Tibial artery (tissue), 4 donors: ENCODE measurements at places on chromosomes 12 and 14.

- no peak overlapping the region for H3K4me3 ChIP-seq
- H3K4me1 ChIP-seq = no peaks in the 10 kb centered on the region
- no peaks in the 10 kb centered on the region for H3K36me3 ChIP-seq
- no peak for DNase-seq
- H3K27me3 ChIP-seq = no peaks in the 10 kb centered on the region
Measured at GRCh38 chr12:91367234-91367849, 184.7 kb upstream of the DCN start.

- peaks cover 11% of the 10 kb centered on the region for H3K4me1 ChIP-seq
- no peaks in the 10 kb centered on the region for H3K36me3 ChIP-seq
- peaks cover 7% of the 10 kb centered on the region for H3K27me3 ChIP-seq
- peak overlapping the region; percentile 91 for H3K27ac ChIP-seq
- DNase-seq = peak; percentile 27
Measured at GRCh38 chr12:63151623-63152320, 771 bp upstream of the AVPR1A start.

- H3K4me1 ChIP-seq = no peaks in the 10 kb centered on the region
- H3K27me3 ChIP-seq = no peaks in the 10 kb centered on the region
- no peak overlapping the region for H3K4me3 ChIP-seq
- no peak for DNase-seq
- peaks cover 6% of the 10 kb centered on the region for H3K36me3 ChIP-seq
- H3K27ac ChIP-seq = no peak overlapping the region
Measured at GRCh38 chr14:99426265-99426664, 54.4 kb downstream of the SETD3 start.

DNA sequence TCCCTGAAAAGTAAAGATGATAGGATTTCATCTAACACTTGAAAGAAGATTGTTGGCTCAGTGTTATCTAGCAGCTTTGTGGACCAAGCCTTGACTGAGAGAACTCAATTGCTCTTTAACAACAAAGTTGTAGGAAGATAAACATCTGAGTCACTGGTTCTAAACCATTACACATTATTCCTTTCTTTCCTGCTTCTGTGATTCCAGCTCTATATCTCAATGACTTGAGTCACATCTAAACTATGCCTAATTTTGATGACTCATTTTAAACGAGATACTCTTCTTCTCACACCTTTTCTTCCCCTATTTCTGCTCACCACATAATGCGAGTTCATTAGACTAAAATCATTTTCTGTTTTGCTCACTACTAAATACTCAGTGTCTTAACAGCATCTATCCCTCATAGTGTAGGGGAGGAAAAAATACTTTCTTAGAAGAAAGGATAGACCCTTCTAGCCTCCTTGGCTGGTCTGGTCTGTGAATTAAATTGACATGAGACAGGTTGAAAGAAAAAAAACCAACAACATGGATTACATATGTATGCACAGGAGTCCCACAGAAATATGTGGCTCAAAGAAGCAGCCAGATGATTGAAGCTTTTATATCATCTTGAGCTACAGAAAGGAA lies 201.4 kb downstream of the C12orf50 start:
- H3K27me3 ChIP-seq = no peaks in the 10 kb centered on the region
- H3K36me3 ChIP-seq = no peaks in the 10 kb centered on the region
- no peak overlapping the region for H3K4me3 ChIP-seq
- no peak for DNase-seq
- H3K4me1 ChIP-seq = no peaks in the 10 kb centered on the region

DNA sequence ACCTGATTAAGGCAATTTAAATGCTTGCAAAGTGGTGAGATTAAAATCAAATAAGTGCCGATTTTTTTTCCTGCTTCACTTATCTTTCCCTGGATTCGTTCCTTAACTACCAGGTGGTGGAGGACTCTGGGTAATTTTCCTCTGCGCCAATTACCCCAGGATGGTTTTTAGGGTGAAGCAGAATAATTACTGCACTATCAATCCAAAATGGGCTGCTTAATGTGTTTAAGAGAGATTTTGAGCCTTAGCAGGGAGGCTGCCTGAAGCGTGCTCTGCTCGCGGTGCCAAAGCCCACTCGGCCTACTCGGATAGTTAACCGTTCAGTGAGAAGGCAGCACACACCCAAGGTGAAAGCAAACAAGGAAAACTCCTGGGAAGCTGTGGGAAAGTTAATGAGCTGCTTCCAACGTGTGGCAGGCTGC lies 274.9 kb upstream of the LMO3 start:
- no peaks in the 10 kb centered on the region for H3K4me1 ChIP-seq
- H3K4me3 ChIP-seq = no peak overlapping the region
- DNase-seq = no peak
- no peaks in the 10 kb centered on the region for H3K36me3 ChIP-seq
- H3K27me3 ChIP-seq = no peaks in the 10 kb centered on the region

- no peak overlapping the region for H3K27ac ChIP-seq
- no peaks in the 10 kb centered on the region for H3K4me1 ChIP-seq
- H3K36me3 ChIP-seq = no peaks in the 10 kb centered on the region
- H3K27me3 ChIP-seq = no peaks in the 10 kb centered on the region
- no peak overlapping the region for H3K4me3 ChIP-seq
Measured at GRCh38 chr12:78115889-78116288, 285.2 kb downstream of the NAV3 start.

- no peaks in the 10 kb centered on the region for H3K36me3 ChIP-seq
- no peak overlapping the region for H3K4me3 ChIP-seq
- no peak for DNase-seq
- H3K27me3 ChIP-seq = no peaks in the 10 kb centered on the region
- no peak overlapping the region for H3K27ac ChIP-seq
Measured at GRCh38 chr14:55005071-55005470, 21.8 kb downstream of the WDHD1 start.

GRCh38 chr14:89293314-89293916 lies 123.6 kb downstream of the FOXN3 start:
- no peak overlapping the region for H3K27ac ChIP-seq
- peaks cover 4% of the 10 kb centered on the region for H3K36me3 ChIP-seq
- DNase-seq = no peak

DNA sequence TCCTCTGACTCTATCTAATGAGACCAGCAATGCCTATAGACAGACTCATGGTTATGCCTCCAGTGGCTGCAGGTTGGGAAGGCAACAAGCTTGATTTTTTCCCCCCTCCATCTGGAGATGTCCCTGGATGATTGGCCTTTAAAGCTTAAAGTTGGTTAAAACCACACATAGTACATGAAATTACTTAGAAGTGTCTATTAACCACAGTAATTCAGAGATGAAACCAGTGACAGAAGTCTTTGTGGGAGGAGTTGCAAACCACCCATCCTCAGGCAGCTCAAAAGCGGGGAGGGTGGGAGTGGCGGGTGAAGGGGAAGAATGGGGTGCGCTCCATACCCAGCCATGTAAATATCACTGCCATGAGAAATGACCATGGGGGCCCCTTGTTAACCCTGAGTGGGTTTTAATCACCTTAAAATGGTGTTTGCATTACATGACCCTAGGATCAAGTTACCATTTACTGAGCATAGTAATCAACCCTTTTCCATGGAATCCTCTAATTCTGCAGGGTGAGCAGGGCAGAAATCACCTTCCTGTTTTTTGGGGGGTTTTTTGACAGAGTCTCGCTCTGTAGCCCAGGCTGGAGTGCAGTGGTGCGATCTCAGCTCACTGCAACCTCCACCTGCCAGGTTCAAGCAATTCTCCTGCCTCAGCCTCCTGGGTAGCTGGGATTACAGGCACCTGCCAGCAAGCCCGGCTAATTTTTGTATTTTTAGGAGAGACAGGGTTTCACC lies 133.5 kb downstream of the FOXN3 start:
- H3K4me1 ChIP-seq = no peaks in the 10 kb centered on the region
- peaks cover 13% of the 10 kb centered on the region for H3K36me3 ChIP-seq
- H3K27ac ChIP-seq = peak overlapping the region; percentile 67
- no peak overlapping the region for H3K4me3 ChIP-seq

- H3K4me3 ChIP-seq = no peak overlapping the region
- no peak overlapping the region for H3K27ac ChIP-seq
- no peak for DNase-seq
- peaks cover 12% of the 10 kb centered on the region for H3K4me1 ChIP-seq
Measured at GRCh38 chr12:1515428-1515827, 79.0 kb downstream of the FBXL14 start.

- no peak overlapping the region for H3K27ac ChIP-seq
- no peak overlapping the region for H3K4me3 ChIP-seq
- no peaks in the 10 kb centered on the region for H3K27me3 ChIP-seq
- no peak for DNase-seq
Measured at GRCh38 chr12:109479761-109480160, 2.3 kb downstream of the UBE3B start.

- no peak overlapping the region for H3K27ac ChIP-seq
- peaks cover 56% of the 10 kb centered on the region for H3K36me3 ChIP-seq
- no peak overlapping the region for H3K4me3 ChIP-seq
- no peaks in the 10 kb centered on the region for H3K4me1 ChIP-seq
- H3K27me3 ChIP-seq = no peaks in the 10 kb centered on the region
Measured at GRCh38 chr12:43740511-43741100, 18.0 kb downstream of the PUS7L start.

- H3K36me3 ChIP-seq = no peaks in the 10 kb centered on the region
- H3K27me3 ChIP-seq = no peaks in the 10 kb centered on the region
- peaks cover 7% of the 10 kb centered on the region for H3K4me1 ChIP-seq
- DNase-seq = no peak
- H3K4me3 ChIP-seq = no peak overlapping the region
- H3K27ac ChIP-seq = no peak overlapping the region
Measured at GRCh38 chr12:1306817-1307216, 287.6 kb downstream of the FBXL14 start.

DNA sequence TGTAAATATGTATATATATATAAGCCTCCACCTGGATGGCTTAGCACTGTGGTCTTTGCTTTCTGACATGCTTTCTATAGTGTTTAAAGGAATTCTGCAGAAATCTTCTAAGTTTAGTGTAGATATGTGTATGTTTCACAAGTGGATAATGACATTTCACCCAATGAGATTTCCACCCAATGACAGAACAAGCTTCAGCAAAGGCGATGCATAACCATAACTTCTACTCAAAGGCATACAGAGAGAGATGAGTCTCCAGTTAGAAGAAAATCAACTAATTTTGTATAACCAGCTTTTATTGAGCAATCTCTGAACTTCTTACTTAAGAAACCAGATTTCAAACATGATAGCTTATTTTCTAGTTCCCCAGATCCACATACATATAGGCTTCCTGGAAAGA lies 134.0 kb downstream of the DYRK2 start:
- no peaks in the 10 kb centered on the region for H3K36me3 ChIP-seq
- H3K27me3 ChIP-seq = no peaks in the 10 kb centered on the region
- H3K27ac ChIP-seq = no peak overlapping the region
- DNase-seq = no peak
- no peak overlapping the region for H3K4me3 ChIP-seq

DNA sequence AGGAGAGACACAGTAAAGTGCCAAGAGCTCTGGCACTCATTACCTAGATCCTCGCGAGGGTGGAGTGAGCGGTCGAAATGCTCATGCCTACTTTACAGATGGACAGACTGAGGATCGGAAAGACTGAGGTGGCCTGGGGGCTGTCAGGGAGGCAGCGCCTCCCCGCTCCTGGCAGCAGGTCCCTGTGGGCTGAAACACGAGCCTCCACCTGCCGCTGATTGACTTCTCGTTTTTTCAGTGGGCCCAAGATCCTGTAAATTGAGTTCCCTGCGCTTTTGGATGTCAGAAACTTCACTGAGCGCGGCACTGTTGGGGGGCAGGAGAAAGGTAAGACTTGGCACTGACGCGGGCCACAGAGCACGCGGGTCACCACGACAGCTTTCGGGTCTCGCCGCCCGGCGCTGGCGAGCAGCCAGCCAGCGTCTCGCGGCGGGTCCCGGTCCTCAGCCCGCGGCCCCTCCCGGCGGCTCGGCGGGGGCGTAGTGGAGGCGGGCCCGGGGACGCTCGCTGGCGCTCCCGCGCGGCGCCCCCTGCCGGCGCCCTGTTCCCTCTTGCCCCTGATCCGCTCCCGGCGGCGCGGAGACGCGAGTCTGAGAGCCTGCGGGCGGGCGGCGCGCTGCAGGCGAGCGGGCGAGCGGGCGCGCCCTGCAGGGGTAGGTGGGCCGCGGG lies 552 bp upstream of the SCN8A start:
- H3K27ac ChIP-seq = no peak overlapping the region
- H3K27me3 ChIP-seq = no peaks in the 10 kb centered on the region
- H3K4me3 ChIP-seq = peak overlapping the region; percentile 58
- peaks cover 13% of the 10 kb centered on the region for H3K4me1 ChIP-seq
- DNase-seq = no peak

DNA sequence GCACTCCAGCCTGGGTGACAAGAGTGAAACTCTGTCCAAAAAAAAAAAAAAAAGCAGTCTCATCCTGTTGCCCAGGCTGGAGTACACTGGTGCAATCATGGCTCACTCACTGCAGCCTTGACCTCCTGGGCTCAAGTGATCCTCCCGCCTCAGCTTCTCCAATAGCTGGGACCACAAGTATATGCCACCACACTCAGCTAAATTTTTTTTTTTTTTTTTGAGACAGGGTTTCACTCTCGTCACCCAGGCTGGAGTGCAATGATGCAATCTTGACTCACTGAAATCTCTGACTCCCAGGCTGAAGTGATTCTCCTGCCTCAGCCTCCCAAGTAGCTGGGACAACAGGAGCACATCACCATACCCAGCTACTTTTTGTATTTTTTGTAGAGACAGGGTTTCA lies 5.2 kb upstream of the CNPY2 start:
- H3K27me3 ChIP-seq = no peaks in the 10 kb centered on the region
- no peak overlapping the region for H3K27ac ChIP-seq
- DNase-seq = no peak

- H3K27me3 ChIP-seq = no peaks in the 10 kb centered on the region
- H3K36me3 ChIP-seq = no peaks in the 10 kb centered on the region
- H3K27ac ChIP-seq = no peak overlapping the region
- no peak overlapping the region for H3K4me3 ChIP-seq
- peak; percentile 73 for DNase-seq
Measured at GRCh38 chr12:16573398-16574077, 32.4 kb downstream of the LMO3 start.

DNA sequence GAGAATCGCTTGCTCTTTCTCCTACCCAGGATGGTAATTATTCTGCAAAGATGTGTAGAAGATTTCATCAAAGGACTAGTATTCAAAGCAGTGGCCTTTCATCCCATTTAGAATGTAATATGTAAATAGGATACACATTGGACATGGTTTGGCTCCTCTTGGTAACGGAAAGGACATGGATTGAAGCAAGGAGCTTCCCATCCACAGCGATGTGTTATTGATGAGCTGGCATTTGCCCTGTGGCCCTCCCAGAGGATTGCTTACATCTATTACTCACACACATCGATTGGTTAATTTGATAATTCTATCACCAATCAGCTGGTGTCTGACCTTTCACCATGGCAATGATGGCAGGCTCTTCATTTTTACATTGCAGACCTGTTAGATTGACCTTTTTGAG lies 458.4 kb downstream of the EGLN3 start:
- H3K36me3 ChIP-seq = no peaks in the 10 kb centered on the region
- DNase-seq = no peak
- H3K27me3 ChIP-seq = no peaks in the 10 kb centered on the region
- no peak overlapping the region for H3K27ac ChIP-seq
